Hematopoietic multipotent progenitor cell treated with erythropoietin and hydrocortisone succinate and interleukin-3 and kit ligand, for 6 days (in vitro differentiated cells): ENCODE measurements at places on chromosomes 5 and 9.

- DNase-seq: peak; percentile 21
These were observed 1.6 kb downstream of the CFAP95 start for GRCh38 chr9:69822116-69822750.

DNA sequence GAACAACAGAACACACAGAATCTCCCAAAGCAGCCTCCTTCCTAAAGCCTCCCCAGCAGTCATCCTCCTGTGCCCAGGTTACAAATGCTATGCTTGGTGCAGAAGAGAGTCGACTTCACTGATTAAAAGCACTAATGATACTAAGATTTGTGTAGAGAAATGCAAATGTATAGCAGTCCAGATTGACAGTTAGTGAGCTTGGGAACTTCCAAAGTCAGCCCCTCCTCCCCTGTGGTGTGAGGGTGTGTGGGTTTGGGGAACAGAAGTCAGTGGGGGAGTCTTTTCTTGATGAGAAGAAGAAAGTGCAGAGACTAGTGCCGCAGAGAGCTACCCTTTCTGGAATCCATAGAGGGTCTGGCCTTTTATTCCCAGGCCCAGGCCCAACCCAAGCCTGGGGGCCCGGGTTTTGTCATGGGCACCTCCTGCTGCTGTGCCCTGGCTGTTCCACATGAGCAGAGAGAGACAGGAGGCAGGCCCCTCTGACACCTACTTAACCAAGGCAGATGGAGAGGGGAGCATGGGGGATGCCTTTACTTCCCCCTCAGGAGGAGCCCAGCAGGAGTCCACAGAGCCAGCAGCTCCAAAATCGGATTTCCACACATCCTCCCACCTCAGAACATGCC lies 173.3 kb downstream of the DENND1A start:
- no peak for DNase-seq

- DNase-seq: no peak
These were observed 21.1 kb downstream of the UIMC1 start for GRCh38 chr5:176985516-176985915.

DNA sequence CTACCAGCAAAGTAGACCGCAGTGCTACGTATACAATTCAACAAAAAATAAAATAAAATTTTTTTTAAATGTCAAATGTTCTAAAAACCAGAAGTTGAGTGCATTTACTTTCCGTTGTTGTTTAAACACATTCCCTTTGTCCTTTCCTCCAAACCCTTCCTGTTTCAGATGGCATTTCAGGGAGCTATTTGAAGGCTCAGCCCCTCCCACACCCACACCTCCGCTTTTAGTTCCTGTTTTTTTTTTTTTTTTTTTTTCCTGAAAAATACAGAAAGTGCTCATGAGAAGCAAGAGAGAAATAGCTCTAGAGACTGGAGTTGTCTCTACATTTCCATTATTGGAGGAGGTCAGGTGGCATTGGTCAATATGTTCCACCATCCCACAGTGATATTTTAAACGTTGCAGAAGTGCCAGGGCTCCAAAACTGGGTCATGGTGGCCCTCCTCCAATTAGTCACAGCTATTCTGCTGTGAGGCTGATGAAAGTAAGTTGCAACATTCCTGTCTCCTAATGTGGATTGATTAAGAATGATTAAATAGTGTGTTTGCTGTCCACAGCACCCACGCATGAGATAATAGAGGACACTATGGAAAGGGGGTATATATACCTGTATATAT lies 106.9 kb downstream of the GABRG2 start:
- no peak for DNase-seq

GRCh38 chr9:137141976-137142936 lies 3.3 kb downstream of the GRIN1 start:
- no peak for DNase-seq

DNA sequence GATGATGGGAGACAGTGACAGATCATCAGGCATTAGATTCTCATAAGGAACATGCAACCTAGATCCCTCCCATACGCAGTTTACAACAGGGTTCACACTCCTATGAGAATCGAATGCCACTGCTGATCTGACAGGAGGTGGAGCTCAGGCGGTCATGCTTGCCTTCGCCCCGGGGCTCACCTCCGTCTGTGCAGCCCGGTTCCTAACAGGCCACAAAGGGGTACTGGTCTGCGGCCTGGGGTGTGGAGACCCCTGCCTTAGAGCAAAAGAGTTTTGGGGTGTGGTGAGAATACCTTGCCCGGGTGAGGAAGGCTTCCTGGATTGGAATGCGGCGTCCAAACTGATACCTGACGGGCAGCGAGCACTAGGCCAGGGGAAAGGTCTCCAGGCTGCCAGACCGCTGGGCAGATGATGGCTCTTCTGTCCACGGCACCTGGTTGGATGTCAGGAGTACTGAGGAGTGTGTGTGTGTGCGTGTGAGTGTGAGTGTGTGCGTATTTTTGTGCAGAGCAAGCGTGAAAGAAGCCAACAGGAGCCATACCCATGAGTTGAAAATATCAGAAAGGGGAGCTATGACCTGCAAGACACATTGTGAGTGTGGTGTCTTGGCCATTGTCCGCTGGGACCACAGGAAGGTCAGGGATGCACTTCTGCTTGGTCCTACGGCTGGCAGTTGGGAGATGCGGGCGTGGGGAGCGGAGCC lies 55.4 kb downstream of the ACER2 start:
- DNase-seq: no peak

- DNase-seq: no peak
These were observed 3.7 kb downstream of the LSM11 start for GRCh38 chr5:157747173-157747740.

DNA sequence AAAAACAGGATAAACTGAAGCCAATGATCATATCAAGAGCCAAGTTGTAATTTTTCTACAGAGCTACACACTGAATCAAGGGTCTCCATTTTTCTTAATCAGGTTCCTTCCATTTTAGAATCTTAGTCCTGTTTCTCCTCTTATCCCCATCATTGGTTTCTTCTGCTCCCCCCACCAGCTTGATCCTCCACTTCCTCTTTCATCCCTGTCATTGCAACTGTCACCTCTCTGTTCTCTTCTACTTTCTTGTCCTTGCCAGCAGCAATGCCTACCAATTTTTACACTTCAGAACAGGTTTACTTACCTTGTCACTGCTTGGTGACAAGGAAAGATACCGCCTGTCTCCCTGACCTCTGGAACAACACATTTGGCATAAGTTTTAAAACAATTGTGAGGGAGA lies 97.3 kb downstream of the CFAP90 start:
- peak; percentile 6 for DNase-seq

DNA sequence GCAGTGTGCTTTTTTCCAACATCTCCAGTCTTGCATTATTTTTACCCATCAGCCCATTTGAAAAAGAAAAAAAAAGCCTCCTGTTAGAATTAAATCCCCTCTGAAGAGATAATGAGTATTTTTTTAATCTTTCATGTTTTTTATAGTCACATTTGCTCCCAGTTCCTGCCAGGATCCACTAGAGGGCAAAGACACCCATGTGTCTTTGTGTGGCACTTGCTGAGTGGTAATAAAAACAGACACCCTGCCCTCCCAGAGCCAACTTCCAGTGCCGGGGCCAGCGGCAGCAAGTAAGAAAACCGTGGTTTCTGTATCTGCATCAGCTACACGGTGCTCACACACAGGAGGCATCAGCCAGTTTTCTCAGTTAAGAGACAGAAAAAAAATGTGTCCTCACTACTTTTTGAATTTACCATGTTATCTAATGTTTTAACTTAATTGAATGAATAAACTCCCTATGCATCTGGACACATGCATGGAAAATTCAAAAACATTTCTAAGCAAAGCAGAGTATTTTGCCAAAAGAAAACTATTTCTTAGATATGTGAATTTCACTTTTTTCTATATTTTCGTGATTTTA lies 70.2 kb upstream of the PLEKHG4B start:
- DNase-seq: peak; percentile 39

DNA sequence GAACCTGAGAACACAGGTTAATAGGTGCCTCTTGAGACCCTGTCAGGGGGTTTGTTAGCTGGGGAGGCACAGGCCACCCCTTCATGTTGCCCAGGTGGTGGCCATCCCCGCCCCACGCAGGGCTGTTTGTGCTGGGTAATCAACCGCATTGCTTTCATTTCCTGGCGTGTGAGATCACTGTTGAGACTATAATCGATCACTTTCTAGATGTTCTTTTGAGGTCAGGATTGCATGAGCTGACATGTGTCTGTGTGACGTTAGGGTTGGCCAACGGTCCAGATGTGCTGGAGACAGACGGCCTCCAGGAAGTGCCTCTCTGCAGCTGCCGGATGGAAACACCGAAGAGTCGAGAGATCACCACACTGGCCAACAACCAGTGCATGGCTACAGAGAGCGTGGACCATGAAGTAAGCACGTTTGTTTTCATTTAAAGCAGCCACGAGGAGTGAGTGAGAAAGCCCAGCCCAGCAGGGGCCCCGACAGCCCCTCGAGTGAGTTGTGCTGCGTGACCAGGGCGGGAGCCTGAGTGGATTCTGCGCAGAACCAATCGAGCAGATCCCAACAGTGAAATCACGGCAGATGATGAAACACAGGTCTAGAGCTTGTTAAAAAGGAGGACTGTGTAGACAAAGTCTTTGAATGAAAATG lies 115.0 kb upstream of the CACNA1B start:
- DNase-seq: no peak

DNA sequence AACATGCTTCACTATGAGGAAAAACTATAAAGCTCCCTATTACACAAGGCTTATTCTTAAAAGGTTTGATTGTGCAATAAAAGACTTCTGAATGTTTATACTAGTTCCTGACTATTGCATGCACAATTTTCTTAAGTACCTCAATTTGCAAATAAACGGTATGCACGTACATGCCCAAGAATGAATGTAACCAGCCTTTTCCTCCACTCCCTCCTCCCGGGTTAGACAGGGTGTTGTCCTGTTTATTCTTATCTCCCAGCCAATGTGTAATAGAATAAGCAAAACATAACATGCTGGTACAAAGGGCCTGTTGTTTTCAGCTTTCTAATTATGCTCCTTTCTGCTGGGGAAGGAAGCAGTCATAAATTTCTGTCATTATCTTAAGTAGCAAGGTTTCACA lies 79.1 kb downstream of the AOPEP start:
- DNase-seq: peak; percentile 63

DNA sequence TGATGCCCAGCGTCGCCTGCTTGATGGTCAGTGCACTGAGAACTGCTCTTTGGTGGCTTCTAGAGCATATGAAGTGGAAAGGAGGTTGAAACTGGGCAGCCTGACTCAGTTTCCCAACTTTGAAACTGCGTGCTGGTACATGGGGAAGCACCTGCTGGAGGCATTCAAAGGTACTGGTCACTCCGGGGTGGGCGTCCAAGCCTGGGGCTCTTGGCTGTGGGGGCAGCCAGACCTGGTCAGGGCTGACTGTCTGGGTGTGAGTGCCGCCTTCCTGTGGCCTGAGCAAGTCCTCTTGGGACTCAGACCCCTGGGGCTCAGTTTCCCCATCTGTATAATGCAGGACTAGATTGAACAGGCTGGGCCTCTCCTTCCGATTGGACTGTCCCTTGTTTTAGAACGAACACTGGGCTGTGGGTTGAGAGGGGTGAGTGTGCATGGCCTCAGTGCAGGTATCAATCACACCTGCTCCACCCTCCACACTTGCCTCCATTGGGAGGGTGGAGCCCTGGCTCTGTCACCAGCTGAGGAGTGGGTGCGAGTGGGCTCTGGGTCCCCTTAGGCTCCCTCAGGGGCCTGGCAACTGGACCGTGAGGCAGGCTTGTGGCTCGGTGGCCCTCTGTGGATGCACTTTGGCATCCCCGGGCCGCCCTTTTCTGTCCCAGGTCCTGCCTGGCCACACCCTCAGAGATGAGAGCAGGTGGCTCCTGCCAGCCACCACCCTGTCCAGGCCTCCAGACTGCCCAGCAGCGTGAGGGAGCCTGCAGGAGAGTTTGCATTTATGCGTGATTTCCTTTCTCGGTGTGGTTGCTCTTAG lies 80.2 kb downstream of the PHF2 start:
- no peak for DNase-seq

DNA sequence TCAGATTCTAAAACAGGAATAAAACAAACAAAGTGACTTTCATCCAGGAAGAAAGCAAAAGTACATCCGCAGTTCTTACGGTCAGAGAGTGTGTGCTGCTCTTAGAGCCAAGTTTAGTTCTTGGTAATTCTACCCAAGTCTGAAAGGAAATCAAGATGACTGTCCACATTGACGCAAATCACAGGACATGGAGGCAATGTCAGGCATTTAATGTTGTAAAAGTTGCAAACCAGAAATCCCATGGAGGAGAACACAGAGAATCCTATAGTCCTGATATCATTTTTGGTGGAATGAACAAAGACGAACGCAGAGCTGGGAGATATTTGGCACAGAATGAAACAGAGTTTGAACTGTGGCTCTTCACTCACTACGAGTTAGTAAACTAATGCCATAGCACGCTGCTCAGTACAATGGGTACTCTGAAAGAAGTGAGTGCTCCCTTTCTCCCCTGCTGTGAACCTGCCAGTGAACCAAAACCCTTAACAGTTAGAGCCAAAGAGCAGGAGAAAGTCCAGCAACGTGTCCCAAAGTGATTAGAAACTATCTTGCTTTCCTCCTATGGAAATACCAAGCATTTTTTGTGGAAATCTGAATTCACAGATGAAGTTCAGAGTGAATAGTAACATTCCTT lies 74.3 kb downstream of the MUSK start:
- no peak for DNase-seq

DNA sequence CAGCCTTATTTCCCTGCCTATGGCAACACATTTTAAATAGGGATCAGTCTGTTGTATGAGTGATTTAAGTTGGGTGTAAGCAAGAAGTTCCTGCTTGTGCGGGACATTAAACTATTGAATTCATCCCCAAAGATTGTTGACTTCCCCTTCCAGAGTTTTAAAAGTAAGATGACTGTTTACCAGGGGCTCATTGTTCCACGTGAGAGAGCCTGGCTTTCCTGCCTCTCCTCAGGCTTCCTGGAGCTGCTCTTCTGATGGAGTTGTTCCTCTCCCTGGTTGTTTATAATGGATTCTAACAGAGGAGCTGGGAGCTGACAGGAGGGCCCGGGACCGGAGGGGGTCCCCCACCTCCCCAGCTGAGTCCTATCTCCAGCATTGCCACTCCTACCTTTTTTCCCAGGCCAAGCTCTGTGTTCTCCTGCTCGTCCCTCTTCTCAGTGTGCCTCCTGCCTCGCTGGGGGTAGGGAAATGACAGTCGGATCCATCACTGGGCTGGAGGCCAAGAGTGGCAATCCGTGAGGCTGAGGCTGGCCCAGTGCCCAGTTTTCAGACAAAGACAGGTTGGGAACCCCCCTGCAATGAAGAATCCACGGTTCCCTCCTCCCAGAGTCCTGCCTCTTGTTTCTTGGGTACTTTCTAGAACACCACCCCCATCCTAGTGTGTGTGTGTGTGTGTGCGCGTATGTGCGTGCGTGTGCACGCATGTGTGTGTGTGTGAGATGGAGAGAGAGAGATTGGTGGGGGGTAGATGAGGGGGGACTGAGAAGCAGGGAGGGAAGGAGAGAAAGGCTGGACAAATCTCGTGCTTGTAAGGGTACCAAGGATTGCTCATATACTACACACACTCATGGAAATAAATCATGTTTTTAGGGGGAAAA lies 123.7 kb upstream of the NFIB start:
- no peak for DNase-seq

- DNase-seq: no peak
These were observed 1995.6 kb upstream of the CDH6 start for GRCh38 chr5:29197631-29198454.

GRCh38 chr5:79640571-79641055 lies 28.4 kb downstream of the TENT2 start:
- no peak for DNase-seq

- no peak for DNase-seq
These were observed 137.2 kb upstream of the ZNF608 start for GRCh38 chr5:124883681-124884080.
